Fibroblast of the conjunctiva (primary cell): ENCODE measurements at places on chromosomes 6 and 20.

- no peak for DNase-seq
Measured at GRCh38 chr6:143125864-143126573, 65.3 kb downstream of the AIG1 start.

GRCh38 chr6:133001040-133001565 lies 186.7 kb downstream of the RPS12 start:
- DNase-seq, result no peak

GRCh38 chr6:143267760-143268159 lies 182.7 kb downstream of the ADAT2 start:
- DNase-seq, result no peak

- no peak for DNase-seq
Measured at GRCh38 chr6:170286934-170287265, 4.0 kb downstream of the DLL1 start.

DNA sequence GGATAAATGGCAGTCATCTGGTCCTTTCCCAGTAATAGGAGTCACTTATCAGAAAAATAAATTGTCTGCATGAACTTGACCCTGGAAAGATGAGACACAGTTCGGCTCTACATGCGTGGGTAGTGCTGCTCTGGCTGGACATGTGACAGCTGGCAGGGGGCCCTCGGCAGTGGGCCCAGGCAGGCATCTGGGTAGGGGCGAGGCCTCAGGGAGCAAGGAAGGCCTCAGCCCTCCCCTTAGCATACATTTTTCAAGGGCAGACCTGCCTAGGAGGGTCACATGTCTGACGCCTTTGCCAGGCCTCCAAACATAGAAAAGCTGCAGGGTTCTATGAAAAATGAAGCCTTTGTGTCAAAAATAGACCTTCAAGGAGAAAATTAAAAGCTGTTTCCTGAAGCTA lies 12.8 kb upstream of the ILRUN start:
- peak; percentile 68 for DNase-seq

- DNase-seq, result no peak
Measured at GRCh38 chr20:59812286-59813125, 120.9 kb downstream of the SYCP2 start.

GRCh38 chr6:38593998-38594665 lies 45.6 kb downstream of the BTBD9 start:
- no peak for DNase-seq

DNA sequence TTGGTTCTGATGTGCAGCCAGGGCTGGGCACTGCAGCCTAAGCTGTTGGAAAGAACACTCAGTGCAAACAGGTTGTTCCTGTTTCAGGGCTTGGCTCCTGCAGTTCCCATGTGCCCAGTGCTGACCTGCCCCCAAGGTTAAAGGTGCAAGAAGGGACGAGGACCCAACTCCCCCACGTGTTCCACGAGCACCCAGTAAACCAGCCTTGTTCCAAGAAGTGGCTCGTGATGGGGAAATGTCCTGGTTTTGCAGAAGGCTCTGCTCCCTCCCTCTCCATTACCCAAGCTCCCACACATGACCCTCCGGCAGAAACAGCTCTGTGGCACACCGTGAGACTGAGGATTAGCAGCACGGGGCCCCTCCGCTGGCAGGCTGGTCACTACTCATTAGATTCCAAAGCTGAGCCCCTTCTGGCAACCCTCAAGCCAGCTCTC lies 9.4 kb downstream of the ACSS1 start:
- DNase-seq, result no peak

- no peak for DNase-seq
Measured at GRCh38 chr6:82204020-82204419, 43.5 kb downstream of the IBTK start.

GRCh38 chr6:129402244-129402643 lies 307.7 kb downstream of the ARHGAP18 start:
- DNase-seq, result no peak

DNA sequence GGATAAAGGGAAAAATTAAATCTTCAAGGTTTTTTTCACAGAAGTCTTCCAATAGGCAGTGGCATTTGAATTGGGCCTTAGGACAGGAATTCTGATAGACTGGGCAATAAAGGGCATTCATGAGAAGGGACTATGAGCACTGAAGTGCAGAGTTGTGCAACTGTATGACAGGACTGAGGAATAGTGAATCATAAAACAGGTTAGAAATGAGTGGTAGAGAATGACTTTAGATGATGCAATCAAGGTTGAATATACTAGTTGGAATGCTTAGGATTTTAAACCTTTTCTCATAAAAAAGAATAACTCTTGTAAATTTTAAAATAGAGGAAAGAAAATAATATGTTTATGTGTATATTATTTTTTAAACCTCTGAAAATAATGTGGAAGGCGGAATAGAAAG lies 944.7 kb downstream of the PHF3 start:
- DNase-seq, result no peak

DNA sequence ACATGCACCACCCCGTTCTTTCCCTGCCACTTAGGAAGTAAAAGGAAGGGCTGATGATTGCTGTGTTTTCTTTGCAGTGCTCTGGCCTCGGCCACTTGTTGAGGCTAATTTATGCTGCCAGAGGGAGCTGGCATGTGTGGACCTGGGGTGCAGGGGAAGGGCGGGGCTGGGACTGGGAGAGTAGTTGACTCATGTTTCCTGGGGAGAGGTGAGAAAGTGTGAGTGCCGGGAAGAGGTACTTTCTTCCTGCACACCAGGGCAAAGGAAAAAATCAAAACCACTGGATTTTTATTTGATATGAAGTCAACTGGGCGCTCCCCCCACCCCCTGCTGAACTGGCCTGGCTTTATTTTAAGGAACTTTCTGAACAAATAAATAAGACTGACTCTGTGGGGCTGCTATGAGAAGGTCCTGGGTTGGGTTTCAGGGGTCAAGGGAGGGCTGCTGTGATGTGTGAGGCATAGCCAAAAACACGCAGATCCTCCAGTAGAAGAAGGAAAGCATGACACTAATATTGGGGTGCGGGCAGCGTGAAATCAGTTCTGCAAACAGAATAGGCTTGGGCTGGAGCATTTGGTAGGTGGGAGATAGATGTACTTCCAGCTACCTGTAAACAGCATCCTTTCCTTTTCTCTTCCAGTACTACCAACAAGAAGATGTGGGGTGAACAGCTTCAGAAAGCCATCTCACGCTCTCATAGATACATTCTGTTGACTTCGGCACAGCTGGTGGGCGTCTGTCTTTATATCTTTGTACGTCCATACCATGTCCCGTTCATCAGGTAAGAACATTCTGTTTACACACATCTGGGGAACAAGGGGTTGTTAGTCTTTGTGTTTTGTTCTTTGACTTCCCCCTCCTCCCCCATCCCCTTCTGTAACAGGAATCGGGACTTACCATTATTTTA lies 87.5 kb downstream of the SYNJ2 start:
- DNase-seq, result no peak

- no peak for DNase-seq
Measured at GRCh38 chr20:38514947-38515346, 42.3 kb downstream of the RALGAPB start.

- DNase-seq, result peak; percentile 38
Measured at GRCh38 chr6:148565930-148566663, 180.7 kb upstream of the UST start.

GRCh38 chr6:119312875-119313338 lies 36.7 kb downstream of the MAN1A1 start:
- no peak for DNase-seq

DNA sequence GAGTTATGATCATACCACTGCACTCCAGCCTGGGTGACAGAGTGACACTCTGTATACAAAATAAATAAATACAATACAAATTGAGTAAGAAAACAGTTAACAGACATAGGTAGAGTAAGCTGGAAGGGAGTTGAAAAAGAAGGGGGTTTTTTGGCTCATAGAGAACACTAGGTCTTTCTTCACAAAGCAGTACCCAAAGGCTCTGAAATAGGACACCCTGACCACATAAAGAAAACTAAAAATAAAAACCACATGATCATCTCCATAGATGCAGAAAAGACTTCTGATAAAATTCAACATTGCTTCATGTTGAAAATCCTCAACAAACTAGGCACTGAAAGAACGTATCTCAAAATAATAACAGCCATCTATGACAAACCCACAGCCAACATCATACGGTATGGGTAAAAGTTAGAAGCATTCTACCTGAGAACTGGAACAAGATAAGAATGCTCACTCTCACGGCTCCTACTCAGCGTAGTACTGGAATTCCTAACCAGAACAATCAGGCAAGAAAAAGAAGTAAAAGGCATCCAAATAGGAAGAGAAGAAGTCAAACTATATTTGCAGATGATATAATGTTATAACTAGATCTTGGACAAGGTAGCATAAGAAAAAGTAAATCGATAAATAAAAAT lies 48.6 kb downstream of the TOMM6 start:
- no peak for DNase-seq

DNA sequence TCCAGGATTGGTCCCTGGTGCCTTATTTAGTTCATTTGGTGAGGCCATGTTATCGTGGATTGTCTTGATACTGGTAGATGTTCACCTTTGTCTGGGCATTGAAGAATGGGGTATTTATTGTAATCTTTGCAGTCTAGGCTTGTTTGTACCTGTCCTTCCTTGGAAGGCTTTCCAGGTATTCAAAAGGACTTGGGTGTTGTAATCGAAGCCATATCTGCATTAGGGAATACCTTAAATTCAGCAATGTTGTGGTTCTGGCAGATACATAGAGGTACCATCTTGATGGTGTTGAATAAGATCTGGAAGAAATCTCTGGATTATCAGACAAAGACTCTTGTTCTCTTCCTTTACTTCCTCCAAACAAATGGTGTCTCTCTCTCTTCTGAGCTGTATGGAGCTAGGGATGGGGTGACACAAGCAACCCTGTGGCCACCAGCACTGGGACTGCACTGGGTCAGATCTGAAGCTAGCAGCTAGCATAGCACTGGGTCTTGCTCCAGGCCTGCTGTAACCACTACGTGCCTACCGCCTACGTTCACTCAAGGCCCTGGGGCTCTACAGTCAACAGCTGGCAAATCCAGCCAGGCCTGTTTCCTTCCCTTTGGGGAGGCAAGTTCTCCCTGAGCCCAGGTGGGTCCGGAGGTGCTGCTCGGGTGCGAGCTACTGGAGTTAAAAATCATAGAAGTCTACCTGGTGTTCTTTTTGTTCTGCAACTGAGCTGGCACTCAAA lies 261.1 kb upstream of the CITED2 start:
- DNase-seq, result no peak

DNA sequence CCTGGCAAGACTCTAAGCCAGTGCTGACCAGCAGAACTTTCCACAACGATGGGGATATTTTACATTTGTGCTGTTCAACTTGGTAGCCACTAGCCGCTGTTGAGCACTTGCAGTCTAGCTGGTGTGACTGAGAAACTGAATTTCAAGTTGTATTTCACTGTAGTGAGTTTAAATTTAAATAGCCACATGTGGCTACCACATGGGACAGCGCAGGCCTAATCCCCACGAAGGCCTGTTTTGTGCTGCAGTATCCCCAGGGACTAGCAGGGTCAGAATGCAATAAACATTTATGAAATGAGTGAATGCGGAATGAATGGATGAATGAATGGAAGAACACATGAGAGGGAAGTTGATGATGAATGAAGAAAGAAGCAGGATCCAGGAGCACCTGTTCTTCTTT lies 115.8 kb downstream of the TRERF1 start:
- DNase-seq, result peak; percentile 31

DNA sequence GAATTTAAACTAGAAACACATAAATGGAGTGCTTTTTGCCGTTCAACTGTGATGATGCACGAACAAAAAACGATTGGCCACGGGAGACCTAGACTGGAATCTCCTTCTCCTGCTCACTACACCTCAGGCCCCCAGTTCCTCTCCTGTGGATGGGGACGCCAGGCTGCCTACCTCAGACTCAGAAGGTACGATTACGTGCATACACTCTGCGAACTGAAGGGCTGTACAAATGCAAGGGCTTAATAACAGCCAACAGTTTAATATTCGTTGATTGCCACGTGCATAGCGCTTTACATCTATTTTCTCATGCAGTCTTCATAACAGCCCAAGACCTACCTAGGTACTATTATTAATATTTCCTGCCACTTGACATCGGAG lies 495 bp upstream of the ARMC2 start:
- DNase-seq, result no peak

DNA sequence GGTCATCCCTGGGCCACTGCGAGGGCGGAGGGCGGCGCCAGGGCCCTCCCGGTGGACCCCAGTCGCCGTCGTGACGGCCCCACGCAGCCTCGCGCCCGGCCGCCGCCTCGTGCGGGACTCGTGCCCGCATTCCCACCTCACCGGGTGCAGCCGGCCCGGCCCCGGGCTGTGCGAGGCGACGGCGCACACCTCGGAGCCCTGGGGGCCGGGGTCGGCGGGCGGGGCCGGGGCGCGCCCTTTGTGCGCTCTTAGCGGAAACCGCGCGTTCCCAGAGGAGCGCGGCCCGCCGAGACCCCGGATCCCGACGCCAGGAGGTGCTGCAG lies 5.5 kb upstream of the DLL1 start:
- DNase-seq, result no peak

DNA sequence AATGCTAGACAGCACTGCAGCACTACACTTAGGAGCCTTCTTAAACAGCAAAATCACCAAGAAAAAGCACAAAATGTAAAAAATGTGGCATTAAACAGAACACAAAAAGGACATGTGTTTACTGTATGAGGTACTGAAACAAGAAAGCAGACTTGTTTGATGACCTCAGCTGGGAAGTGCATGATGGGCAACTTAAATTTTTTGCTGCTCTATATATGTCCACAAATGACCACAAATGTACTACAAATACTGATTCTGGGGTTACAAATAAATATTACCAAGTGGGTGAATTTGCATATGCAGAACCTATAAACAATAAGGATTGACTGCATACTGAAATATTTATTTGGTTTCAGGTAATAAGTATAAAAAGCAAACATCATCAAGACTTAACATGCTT lies 13.1 kb downstream of the RAB23 start:
- DNase-seq, result no peak

GRCh38 chr6:81786150-81786549 lies 33.7 kb upstream of the TENT5A start:
- no peak for DNase-seq

GRCh38 chr20:57069442-57069841 lies 197.0 kb downstream of the BMP7 start:
- no peak for DNase-seq

GRCh38 chr6:88339761-88340160 lies 173.6 kb upstream of the CNR1 start:
- no peak for DNase-seq

- DNase-seq, result no peak
Measured at GRCh38 chr6:83872386-83873118, 13.1 kb downstream of the CYB5R4 start.

GRCh38 chr6:106977246-106977645 lies 2.7 kb upstream of the CD24 start:
- no peak for DNase-seq

DNA sequence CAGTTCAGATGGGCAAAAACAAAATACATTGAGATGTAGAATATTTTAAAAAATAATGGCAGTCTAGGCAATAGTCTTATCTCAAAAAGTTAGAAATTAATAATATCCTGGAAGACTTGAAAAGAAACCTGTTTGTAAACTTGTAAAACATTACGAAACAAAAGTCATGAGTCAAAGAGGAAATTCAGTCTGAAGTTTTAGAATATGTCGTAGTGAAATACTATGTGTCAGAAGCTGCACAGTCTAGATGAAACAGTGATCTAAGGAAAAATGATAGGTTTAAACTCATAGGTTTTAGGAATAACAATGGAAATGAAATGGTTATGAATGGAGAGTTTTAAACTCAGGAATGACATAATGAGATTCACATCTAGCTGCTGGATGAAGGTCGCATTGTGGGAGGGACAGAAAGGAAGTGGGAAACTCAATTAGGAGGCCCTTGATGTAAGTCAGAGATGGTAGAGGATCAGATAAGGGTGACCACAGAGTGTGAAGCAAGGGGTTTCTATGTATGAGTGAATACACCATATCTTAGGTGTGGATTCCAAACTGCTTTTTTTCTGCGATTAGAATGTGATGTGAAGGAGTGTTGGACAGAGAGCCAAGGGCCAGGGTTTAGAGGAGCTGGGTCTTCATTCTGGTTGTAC lies 2.8 kb downstream of the SNRPB2 start:
- no peak for DNase-seq
